ENCODE measurements at places on chromosomes 7 and 10.
A peak's percentile ranks its signal among the peaks of the same experiment; 100 is the strongest.

- DNase-seq = no peak
These were observed 98.7 kb upstream of the SEMA3D start for GRCh38 chr7:85285527-85285926.

GRCh38 chr7:77281780-77282478 is 82.3 kb upstream of the FGL2 start:
- no peak for DNase-seq

- no peak for DNase-seq
These were observed 575 bp downstream of the PLPP4 start for GRCh38 chr10:120457431-120458172.

DNA sequence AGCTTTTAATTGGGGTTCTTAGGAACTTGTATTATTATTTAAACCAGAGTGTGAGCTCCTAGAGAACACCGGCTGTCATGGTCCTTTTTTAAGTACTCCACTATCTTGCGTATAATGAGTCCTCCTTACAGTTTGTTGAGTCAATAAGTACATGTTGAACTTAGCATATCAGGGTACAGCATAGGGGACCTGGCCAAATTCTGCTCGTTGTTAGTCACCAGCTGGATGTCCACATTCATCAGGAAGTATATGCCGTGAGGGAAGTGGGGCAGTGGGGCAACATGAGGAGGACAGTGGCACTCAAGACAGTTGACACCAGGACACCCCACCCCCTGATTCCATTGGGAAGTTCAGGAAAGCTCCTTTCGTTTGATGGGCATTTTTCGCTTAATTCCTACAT is 16.6 kb downstream of the RPP30 start:
- no peak for DNase-seq

DNA sequence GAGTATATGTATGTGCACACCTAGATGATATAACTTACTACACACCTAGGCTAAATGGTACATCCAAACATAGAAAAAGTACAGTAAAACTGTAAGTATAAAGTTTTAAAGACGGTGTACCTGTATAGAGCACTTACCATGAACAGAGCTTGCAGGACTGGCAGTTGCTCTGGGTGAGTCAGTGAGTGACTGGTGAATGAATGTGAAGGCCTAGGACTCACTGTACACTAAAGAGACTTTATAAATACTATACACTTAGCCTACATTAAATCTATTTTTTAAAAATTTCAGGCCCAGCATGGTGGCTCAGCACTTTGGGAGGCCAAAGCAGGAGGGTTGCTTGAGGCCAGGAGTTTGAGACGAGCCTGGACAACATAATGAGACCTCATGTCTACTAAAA is 195.3 kb downstream of the FZD1 start:
- DNase-seq = no peak

GRCh38 chr7:114715907-114716306 is 206.0 kb upstream of the MDFIC start:
- DNase-seq = no peak

GRCh38 chr7:121157885-121158590 is 169.5 kb downstream of the CPED1 start:
- no peak for DNase-seq

DNA sequence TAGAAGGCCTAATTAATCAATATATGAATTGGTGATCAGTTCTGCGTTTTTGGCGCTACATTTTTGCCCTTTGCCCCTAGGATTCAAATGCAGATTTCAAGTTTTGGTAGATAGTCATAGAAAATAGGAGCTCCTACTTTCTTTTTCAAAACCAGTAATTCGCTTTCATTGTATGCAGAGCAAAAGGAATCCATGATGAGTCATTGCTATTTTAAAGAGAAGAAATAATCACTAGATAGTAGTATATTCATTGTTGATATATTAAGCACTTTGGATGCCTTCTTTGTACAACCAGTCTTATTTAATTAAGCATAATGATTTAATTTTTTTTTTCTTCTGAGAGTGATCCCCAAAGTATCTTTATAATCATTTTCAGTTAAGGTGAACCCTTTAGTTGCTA is 50.3 kb downstream of the CSTF2T start:
- no peak for DNase-seq

- DNase-seq = no peak
These were observed 213.9 kb upstream of the LRRN3 start for GRCh38 chr7:110877016-110877415.

- DNase-seq = no peak
These were observed 186.2 kb downstream of the LRMDA start for GRCh38 chr10:75617485-75618155.

- no peak for DNase-seq
These were observed 8.9 kb downstream of the FBXL13 start for GRCh38 chr7:103065667-103066066.

- no peak for DNase-seq
These were observed 83.4 kb upstream of the TNRC18 start for GRCh38 chr7:5507013-5507412.

DNA sequence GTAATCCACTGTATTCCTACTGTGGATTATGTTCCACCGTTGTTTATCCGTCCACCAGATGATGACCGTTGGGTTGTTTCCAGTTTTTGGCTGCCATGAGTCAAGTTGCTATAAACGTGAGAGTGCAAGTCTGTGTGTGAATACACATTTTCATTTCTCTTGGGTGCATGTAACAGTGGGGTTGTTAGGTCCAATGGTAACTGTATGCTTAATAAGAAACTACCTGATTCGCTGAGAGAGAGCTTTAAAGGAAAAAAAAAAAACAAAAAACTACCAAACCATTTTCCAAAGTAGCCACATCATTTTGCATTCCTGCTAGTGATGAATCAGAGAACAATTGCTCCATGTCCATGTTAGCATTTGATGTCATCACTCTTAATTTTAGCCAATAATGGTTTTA is 15.9 kb downstream of the UBN2 start:
- no peak for DNase-seq

- DNase-seq = no peak
These were observed 249.0 kb downstream of the KCNMA1 start for GRCh38 chr10:77388571-77389100.

DNA sequence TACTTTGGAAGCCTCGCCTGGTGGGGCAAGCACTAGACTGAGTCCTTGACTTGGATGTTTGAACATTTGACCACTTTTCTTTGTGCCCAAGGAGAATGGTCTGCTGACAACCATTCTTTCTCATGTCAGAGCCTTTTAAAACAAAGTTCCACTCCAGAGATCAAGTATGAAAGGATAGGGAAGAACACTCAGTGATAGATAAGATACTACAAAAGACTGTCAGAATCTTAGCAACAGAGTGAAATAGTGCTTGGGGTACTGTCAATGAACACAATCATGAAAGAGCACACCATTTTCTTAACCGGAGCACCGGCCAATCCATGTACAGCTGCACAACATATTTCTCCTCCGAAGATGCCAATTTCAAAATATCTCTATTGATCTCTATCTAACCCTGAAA is 82.8 kb upstream of the ADO start:
- DNase-seq = no peak

DNA sequence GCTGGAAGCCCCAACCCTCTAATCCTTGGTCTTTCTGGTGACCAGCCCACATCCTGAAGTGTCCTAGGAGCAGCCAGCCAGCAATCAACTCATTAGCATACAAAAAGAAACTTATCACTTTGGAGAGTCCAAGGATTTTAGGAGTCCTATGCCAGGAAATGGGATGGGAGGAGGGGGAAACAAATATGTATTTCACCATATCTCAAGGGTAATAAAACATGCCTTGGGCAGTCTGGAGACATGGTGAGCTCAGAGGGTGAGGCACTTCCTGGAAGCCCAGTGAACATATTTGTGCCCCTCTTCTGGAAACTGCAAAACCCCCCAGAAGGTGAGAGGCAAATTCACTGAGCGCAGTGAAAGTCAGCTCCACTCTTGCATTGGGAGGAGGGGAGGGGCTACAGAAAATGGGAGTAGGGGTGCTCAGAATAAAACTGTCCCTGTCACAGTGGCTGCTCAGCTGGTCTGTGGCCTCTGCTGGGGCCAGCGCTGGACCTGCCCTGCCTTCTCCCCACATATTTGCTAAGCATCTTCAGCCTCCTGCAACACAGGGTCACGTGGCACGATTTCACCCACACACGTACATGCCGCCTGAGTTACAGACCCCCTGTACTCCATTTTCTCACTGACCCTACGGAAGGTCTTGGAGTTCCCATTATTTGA is 17.7 kb upstream of the ZMIZ1 start:
- DNase-seq = no peak

DNA sequence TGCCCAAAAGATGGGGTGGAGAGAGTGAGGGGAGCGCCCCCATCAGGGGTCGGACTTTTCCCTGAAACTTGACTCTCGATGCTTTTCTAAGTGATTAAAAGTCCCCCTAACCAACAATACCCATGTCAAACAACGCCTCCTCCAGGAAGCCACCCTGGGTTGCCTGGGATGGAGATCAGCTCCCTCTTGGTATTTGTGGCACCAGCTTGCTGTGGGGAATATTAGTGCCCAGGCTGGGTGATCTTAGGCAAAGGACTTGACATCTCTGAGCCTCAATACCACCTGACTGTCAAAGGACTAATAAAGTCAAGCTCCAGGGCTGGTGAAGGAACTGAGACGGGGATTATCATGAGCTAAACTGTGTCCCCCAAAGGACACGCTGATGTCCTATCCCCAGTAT is 18.2 kb upstream of the ELFN1 start:
- no peak for DNase-seq

- DNase-seq = no peak
These were observed 6.2 kb downstream of the ABI1 start for GRCh38 chr10:26854524-26854923.

DNA sequence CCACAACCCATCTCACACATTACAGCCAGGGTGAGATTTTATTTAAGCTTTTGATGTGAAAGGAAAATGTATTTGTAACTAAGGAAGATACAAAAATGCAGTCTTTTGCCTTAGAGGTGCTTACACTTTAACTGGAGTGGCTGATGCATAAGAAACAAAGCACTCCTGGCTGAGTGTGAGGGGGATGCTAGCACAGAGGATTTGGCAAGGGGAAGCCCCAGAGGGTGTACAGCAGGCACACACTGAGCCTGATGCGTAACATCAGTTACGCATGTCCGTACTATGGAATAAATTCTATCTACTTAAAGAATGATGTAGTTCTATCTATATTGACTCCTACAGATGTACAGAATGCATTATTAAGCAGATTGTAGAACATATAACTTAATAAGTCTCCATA is 17.8 kb downstream of the GIMAP8 start:
- DNase-seq = no peak

- no peak for DNase-seq
These were observed 647.5 kb upstream of the IGFBP3 start for GRCh38 chr7:46568420-46569132.

DNA sequence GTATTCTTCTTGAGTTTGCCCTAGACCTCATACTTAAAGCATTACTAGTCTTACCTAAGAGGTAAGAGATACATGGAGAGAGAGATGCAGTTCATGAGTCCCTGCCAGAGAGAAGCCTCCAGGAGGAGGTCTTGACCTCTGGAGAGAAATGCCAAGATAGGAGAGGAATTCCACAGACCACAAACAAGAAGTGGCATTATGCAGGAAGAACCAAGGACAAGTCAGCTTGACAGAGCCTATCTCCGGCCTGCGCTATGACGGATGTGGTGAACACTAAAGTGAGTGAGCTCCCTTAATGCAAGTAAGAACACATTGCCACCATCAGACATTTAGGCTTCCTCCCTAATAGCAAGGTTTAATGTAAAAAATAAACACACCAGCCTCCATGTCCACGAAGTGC is 27.9 kb upstream of the COL1A2 start:
- no peak for DNase-seq

DNA sequence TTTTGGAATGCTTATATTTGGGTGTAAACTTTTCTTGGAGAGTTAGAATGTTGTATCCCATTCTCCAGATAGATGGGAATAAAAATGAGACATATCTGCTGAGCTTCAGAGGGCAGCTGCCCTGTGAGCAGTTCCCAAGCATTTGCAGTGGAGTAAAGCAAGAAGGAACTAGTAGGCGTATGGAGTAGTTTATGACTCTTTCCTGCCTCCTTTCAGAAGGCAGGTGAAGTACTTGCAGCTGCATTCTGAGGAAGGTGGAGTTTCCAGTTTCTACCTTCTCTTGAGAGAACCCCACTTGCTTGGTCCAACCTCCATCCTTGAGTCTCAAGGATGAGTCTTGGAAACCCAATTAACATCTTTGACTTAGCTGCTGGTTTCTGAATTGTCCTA is 563.6 kb downstream of the LRMDA start:
- DNase-seq = no peak

GRCh38 chr7:85186083-85186520 is 754 bp downstream of the SEMA3D start:
- DNase-seq = no peak

GRCh38 chr7:19677180-19677579 is 31.7 kb downstream of the POLR1F start:
- peak; percentile 30 for DNase-seq

DNA sequence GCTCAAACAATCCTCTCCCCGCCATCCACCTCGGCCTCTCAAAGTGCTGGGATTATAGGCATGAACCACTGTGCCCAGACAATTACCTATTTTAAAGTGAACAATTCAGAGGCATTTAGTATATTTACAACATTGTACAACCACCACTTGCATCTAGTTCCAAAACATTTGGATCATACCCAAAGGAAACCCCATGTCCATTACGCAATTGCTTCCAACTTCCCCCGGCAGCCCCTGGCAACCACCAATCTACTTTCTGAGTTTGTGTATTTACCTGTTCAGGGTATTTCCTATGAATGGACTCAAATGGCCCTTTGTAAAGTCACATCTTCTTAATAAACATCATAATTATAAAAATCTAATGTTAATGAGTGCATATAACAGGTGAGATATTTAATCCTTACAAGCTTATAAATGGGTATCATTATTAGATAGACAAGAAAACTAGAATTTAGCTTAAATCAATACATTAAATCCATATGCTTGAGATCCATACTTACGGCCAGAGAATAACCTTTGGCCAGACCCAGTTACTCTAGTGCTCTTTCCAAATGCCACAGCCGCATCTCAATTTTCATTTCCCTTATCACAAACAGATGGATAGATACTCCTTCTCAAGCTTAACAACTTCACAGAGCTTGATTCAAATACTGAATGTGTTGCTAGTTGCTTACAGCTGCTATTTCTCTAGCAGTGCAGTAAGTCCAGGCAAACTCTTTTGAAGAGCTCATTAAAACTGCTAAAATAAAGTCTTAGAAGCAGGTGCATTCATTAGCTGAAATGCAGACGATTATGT is 133.4 kb upstream of the MKLN1 start:
- DNase-seq = no peak

- no peak for DNase-seq
These were observed 7.1 kb downstream of the CCM2 start for GRCh38 chr7:45007106-45007505.

DNA sequence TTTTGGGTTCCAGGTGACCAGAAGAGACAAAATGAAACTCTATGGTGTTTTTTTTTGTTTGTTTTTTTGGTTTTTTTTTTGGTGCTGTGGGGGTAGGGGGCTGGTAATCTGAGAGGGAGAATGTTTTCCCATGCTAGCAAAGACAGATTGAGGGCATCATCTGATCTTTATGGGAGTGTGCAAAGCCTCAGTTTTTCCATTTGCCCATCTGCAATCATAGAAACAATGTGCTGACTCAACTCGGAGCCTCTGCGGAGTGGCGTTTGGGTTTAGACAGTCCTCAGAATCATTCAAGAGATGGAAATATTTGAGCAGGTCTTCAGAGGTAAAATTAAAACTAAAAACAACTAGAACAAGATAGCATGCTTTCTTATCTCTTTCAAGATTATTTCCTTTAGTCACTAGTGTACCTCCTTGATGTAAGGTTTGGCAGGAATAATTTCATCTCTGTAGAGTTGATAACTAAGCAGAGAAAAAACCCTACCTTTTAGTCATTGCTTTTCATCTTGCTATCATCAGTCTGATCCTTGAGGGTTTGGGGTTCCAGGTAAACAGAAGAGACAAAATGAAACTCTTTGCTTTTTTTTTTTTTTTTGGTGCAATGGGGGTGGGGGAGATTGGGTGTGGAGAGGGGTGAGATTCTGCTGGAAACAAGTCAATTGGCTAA is 18.0 kb downstream of the CNNM2 start:
- no peak for DNase-seq
